Stimulated activated CD4-positive, alpha-beta T cell treated with anti-CD3 and anti-CD28 coated beads, Interleukin-2, amount 100 ng/mL, for 48 hours (primary cell): ENCODE measurements at places on chromosomes 16 and 17.

- DNase-seq, result no peak
Measured at GRCh38 chr17:36749493-36749892, 148.1 kb downstream of the MRM1 start.

- DNase-seq, result no peak
Measured at GRCh38 chr16:87190288-87191230, 126.6 kb downstream of the C16orf95 start.

- no peak for DNase-seq
Measured at GRCh38 chr16:5862103-5862840, 764.7 kb upstream of the EEF2KMT start.

- DNase-seq, result peak; percentile 49
Measured at GRCh38 chr16:80583466-80583865, 42.7 kb downstream of the DYNLRB2 start.

GRCh38 chr16:647173-647902, 1.8 kb upstream of the WDR90 start:
- no peak for DNase-seq

- DNase-seq, result no peak
Measured at GRCh38 chr17:31702041-31702440, 157.0 kb downstream of the COPRS start.

- DNase-seq, result no peak
Measured at GRCh38 chr17:57861790-57862693, 12.2 kb upstream of the MRPS23 start.
